ENCODE measurements at places on chromosomes 2 and 18.

GRCh38 chr2:190126798-190127197, 64.3 kb upstream of the MSTN start:
- no peak for DNase-seq

GRCh38 chr2:223465793-223466192, 136.4 kb downstream of the SCG2 start:
- DNase-seq: no peak

- DNase-seq: peak; percentile 21
Observed at GRCh38 chr18:5238371-5238976, 41.4 kb upstream of the AKAIN1 start.

DNA sequence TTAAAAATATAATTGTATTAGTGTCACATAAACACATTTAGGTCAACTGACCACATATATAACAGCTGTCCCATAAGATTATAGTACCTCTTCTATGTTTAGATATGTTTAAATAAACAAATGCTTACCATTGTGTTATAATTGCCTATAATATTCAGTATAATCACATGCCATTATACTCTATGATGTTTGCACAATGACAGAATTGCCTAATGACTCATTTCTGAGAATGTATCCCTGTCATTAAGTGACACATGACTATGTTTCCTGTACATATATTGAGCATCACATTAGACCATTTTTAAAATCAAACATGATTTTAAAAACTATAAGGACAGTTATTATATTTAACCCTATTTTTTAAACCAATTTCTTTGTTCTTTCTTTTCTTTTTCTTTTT, 89.8 kb downstream of the HS6ST1 start:
- DNase-seq: no peak

DNA sequence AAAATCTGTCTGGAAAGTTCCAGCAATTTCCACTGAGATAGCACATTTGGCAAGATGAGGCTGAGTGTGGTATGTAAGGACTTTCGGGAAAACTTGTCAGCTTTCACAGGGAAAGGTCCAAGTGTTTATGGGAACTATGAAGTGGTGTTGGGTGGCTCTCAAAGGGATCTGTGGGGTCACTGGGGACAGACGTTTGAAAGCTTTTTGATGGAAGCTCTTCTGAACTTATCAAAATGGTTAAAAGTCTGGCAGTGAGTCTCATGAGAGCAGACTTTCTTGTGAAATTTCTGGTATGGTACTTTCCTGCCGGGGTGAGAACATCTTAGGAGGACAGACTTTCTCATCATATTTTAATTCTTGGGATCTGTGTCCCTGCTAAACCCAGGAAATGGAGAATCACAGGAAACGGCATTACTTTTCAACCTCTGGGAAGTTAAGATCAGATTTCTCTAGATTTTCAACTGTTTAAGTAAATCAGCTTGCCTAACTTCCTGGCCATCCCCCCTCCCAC, 546.3 kb upstream of the ZEB2 start:
- DNase-seq: no peak

DNA sequence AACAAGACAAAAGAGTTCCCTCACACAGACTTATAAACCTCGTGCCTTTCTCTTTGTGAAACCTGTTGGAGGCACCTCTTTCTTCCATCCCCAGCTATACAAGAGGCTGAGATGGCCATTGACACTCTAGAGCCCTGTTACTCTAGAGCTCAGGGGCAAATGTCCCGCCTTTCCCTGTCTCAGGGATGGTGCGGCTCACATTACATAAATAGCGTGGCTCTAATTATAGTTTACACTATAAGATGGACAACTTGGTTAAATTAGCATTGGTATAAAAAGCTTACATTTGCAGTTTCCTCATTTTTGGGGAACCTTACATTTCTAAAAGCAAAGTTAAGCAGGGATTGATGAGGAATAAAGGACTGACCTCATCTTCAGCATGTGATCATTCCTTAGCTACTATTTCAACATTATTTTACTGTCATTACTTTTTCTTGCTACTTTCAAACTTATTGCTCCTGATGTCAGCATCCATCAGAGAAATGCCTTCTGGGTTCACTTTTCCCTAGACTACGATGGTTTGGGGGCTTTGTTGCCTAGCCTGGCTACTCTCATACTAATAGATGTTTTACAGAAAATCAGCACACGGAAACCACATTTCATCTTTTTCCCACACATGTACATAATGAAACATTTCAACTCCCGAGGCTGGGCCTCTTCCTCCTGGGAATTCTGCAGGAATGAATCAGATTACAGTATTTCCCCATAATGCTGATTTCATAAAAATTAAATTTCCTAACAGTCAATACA, 40.4 kb downstream of the FTCDNL1 start:
- no peak for DNase-seq

GRCh38 chr18:57644540-57644939, 22.9 kb upstream of the NARS1 start:
- DNase-seq: no peak

DNA sequence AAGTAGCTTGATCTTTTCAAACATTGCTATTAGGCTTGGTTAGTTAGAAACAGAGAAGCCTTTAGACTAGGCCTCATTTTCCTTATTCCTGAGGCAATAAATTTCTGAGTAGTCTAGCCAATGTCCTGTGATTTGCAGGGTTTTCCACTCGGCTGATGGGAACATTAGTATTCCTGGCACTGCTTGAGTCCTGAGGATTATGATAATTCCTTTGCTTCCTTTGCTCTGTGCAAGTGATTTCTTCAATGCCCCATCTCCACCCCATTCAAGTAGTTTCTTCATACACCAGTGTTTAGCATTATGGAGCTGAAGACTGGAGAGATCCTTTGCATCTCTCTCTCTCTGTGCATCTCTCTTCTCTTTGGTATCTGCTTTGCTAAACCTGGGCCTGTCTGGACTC, 14.3 kb upstream of the SLC4A10 start:
- DNase-seq: no peak

- DNase-seq: peak; percentile 42
Observed at GRCh38 chr2:65057391-65058052, 1.3 kb downstream of the CEP68 start.

DNA sequence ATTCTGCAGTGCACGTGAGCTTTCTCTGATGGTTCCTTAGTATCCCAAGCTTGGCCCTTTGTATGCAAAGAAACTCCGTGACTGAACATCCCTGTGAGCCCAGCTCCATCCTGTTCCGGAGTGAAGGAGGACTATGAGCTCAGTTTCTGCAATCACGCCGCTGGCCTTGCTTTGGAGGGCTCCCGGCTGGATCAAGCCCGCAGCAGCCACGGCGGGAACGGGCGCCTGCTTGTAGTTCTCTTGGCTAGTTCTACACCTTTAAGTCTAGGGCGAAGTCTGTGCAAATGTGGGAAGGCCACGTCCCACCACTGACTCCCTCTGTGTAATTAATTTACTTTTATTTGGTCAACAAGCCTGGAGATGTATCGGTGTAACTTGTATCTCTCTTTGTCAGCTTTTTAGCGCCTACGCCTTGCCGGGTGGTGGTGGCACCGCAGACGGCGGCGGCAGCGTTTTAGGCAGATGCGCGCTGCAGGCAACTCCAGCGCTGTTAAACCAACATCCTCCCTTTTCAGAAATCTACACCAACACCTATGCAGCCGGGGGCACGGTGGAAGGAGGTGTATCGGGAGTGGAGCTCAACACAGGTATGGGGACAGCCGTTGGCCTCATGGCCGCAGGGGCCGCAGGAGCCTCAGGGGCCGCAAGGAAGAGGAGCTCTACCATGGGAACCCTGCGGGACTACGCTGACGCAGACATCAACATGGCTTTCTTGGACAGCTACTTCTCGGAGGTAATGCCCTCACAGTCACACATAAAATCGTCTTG, 34.3 kb downstream of the DSG4 start:
- no peak for DNase-seq

- DNase-seq: no peak
Observed at GRCh38 chr2:100953406-100954043, 48.6 kb upstream of the RPL31 start.

Data from activated T-cell treated with anti-CD3 and anti-CD28 coated beads for 4 hours (primary cell).